ENCODE measurements at places on chromosomes 11 and 22.

DNA sequence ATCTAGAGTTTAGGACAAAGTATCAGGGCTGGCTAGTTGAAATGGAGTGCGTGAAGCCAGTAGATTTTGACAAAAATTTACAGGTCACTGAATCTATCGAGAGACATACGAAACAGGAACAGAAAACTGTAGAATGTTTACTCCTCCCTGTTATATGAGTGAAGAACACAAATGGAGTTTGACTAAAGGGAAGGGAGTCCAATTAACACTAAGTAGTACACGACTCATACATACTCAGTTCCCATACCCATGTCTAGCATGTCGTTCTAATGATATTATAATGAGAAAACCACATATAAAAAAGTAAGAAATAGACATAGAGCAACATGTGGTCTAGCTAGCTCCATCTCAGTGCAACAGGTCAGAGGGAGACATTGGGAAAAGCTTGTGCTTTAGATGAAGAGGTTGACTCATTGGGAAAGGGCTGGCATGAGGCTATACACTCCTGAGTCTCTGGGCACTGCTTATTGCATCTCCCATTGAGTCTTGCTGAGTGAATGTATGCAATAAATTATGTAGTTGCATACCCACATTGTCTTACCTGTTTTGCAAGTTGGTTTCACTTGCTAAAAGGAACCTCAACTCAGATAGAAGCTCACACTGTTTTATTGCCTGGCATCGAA is 43.5 kb downstream of the CD44 start:
- no peak for DNase-seq

- DNase-seq, result no peak
Measured at GRCh38 chr11:9601876-9602199, 28.4 kb downstream of the WEE1 start.

- DNase-seq, result no peak
Measured at GRCh38 chr22:49415151-49415951, 412.3 kb downstream of the BRD1 start.

GRCh38 chr11:95680169-95680929 is 109.2 kb downstream of the FAM76B start:
- no peak for DNase-seq

GRCh38 chr11:112019066-112019465 is 6.1 kb upstream of the DLAT start:
- DNase-seq, result no peak

DNA sequence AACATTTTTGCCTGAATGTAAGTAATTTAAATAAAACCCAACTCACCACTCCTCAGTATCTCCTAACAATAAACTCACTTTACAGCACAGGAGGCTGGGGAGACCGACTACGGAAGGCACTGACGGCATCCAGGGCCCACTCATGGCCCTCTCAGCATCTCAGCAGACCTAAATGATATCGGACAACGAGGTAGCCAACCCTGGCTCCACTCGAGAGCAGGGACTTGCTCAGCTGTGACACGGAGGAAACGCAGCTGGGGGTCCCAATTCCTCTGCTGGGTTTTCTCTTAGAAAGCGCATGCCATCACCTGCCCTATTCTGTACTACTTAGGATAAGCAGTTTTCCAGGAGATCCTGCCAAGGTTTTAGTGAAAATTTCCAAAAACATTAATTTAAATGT is 109.1 kb upstream of the BID start:
- no peak for DNase-seq

- peak; percentile 46 for DNase-seq
Measured at GRCh38 chr11:13462311-13462900, 616 bp downstream of the BTBD10 start.

Data from activated CD4-positive, alpha-beta T cell treated with anti-CD3 and anti-CD28 coated beads for 4 hours (primary cell).